ENCODE measurements at places on chromosomes 7 and 10.

DNA sequence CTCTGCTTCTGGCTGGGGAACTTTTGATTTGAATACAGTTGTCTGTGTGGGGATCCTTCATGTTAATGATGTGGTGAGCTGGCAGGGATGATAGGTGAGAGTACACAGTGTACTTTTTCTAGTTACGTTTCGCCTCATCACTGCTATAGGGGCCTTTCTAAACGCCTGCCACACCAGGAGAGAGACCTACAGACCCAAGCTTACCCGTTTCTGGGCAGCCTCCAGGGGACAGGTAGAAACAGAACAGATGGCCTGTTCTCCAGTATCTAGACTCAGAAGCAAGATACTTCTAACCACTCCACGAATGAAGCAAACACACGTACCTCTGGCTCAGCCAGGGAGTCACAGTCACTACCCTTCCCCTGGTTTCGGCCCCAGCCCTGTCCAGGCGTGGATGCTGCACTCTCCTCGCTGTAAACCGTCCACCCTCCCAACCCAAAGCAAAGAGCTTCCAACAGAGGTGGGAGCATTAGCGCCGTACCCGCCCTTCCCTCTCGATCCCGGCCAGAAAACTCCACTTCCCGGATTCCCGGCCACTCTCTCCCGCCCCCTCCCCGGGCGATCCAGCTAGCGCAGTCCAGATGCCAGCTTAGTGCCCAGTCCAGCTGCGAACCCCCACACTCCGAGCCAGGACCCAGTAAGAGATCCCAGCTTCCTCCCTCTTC lies 1.2 kb downstream of the CCDC6 start:
- no peak for DNase-seq

DNA sequence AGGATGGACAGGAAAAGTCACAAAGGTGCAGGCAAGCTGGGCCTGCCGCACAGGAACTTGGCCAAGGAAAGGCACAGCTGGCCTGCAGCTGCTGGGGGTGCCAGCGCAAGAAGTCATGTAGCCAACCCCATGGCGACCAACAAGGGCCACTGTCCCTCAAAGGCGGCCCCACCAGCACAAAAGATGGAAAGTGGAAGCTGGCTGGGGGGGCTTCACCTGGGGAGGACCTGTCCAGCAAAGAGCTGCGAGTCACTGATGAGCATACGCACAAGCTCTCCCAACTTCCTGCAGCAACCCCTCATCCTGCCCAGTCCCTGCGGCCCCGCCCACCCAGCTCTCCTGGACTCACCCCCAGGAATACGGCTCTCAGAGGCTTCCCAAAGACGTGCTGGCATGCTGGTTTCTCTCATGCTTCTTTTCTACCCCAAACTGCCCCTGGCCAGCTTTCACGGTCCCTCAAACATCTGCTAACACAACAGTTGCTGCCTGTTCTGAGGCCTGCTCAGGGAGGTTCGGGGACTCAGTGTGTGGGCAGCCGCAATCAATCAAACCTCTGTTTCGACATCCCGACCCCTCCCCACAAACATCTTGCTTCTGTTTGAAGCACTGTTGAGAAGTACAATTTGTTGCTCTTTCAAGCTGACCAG lies 67.6 kb downstream of the FAM53B start:
- DNase-seq = no peak

GRCh38 chr10:113094114-113094486 lies 144.1 kb downstream of the TCF7L2 start:
- DNase-seq = no peak

- DNase-seq = no peak
Observed at GRCh38 chr10:102970562-102971340, 52.7 kb downstream of the CNNM2 start.

DNA sequence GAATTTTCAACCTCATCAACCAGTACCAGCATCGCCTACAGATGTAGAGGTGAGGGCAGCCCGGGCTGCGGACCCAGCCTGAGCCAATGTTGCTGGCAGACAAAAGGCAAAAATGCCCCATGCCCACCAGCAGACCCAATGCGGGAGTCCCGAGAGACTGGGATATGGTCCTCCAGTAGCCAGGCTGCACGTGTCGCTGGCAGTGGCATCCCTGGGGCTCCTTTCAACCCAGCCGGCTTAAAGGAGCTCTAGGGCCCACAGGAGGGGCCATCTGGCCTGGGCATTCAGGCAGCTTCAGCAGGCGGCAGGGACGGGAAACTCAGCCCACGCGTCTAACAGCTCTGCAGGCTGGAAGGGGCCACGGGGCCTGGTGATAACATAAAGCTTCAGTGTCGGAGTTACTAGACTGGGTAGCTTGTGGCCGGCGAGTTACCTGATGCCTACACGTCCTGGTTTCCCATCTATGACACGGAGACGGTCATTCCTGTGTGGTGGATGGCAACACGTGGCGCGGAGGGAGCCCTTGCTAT lies 70.7 kb downstream of the PROSER2 start:
- no peak for DNase-seq

GRCh38 chr10:48803801-48804584 lies 119.3 kb downstream of the WDFY4 start:
- DNase-seq = no peak

DNA sequence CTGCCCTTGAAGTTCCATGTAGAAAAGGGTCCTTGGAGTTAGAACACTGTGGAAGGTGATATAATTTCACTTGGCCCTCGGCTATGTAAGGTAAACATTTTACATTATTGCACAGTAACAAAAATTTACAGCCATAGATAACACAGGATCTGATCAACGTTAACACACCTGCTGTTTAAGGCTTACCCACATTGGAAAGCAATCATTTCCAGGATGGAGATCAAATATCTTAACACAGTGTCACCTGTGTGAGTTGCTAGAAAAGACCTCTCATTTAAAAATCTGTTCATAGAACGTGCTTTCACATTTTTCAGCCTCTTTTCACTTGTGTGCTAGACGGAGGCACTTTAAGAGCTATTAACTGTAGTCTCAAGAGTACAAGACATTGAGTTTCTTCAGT lies 1.9 kb downstream of the TMEM229A start:
- no peak for DNase-seq

DNA sequence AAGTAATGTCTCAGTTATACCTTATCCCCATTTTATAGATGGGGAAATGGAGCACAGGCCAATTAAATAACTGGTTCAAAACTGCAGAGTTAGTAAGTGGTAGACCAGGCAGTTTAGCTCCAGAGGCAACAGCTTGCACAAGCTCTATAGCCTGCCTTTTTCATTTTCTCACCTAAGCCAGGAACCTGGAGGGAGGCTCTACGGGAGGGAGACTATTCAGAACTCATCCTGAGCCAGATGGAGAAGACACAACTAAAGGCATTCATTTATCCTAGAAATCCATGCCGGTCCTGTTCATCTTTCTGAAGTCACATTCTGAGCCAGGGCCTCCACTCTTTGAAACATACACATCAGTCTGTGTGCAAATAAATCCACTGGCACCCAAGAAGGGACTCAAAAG lies 103.2 kb downstream of the CALN1 start:
- DNase-seq = no peak

DNA sequence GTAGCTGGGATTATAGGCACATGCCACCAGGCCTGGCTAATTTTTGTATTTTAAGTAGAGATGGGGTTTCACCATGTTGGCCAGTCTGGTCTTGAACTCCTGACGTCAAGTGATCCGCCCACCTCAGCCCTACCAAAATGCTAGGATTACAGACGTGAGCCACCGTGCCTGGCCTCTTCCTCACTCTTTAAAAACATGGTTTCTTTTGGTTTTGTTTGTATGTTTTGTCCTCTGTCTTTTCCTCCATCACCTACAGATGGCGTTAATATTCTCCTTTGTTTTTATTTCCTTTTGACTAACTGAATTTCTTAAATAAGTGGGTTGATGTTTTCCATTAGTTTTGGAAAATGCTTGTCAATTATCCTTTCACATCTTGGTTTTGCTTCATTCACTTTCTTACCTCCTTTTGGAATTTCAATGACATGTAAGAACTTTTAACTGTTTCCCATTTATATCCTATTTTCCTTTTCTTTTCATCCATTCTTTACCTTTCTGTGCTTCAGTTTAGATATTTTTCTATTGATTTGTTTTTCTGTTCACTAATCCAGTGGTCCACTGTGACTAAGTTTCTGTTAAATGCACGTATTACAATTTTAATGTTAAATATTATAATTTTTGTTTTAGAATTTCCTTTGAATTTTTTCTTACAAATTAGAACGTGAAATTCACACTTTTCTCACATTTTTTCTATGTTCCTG lies 104.1 kb downstream of the ZNF467 start:
- DNase-seq = no peak

DNA sequence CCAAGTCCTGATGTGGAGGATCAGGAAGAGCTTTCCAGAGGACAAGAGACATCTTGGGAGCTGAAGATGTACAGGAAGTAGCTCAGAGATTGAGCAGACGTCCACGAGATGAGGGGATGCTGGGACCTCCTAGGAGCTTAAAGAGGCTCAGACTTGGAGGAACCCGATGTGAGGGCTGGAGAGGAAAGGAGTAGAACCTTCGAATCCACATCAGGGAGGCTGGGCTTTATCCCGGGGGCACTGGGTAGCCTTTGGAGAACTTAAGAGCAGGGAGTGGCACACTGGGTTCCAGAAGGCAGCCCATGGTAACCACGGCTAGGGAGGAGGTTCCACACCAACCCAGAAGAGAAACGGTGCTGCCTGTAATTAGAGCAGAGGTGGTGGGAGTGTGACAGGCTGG lies 10.8 kb downstream of the PRKCQ start:
- DNase-seq = no peak

GRCh38 chr7:43554423-43554822 lies 28.5 kb upstream of the STK17A start:
- no peak for DNase-seq

DNA sequence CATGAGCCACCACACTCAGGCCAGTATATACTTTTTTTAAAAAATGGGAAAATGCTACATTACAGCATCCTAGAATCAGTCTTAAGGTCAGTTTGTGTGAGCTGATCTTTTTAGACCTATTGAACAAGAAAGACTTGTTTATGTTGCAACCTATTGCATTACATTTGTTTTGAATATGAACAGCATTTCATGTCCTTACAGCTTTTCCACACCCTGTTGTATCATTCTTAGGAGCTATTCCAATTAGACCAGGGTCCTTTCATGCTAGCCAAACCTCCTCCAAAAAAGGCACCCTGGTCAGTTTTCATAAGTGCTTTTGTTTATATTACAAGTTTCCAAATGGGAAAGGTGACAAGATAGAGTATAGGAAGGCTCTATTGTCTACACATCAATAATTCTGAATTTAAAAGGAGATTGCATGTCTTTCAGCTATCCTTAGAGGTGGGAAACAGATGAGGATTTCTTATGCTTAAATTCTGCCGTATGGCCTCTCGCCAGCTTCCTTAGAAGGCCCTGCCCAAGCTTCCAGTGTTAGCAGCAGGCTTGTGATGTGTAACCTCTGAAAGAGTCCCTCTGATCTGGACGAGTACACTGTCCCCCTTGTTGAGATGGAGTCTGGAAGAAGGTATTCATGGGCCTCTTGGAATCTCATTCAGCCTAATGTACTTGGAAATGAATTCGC lies 171.9 kb downstream of the OTUD1 start:
- no peak for DNase-seq

GRCh38 chr7:69510114-69510513 lies 88.2 kb upstream of the AUTS2 start:
- DNase-seq = no peak

- no peak for DNase-seq
Observed at GRCh38 chr7:2082139-2082998, 150.4 kb downstream of the MAD1L1 start.

GRCh38 chr7:142459551-142459963 lies 201.7 kb upstream of the PRSS58 start:
- no peak for DNase-seq

DNA sequence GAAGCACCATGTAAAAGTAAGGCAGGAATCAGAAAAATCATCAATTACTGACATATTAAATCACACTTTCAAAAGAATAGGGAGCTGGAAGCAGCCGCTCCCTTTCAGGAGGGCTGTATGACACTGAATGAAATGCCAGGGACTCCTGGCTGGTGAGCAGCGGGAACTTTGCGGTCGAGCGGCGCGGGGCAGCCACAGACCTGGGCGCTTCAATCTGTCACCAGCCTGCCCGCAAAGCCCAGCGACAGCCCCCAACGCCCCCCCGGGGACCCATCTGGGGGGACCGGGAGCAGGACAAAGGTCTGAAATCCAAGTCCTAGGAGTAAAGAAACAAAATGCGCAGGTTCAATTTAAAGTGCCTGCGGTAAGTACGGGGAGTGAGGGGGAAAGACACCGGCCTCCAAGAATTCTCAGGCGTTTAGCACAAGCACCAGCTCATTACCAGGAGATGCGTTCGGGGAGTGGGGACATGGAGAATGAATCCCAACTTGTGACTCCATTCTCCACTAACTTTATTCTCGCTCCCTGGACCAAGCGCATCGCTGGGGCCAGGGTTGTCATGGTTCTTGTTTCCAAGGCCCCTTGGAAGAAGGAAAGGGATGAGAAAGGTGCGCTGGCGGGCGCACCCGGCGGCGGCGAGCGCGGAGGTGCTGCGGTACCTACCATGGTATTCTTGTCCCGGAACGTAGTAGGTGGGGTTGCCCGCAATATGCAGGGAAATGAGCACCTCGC lies 824 bp downstream of the RELN start:
- DNase-seq = no peak

- DNase-seq = no peak
Observed at GRCh38 chr7:53466371-53466770, 430.9 kb downstream of the POM121L12 start.

DNA sequence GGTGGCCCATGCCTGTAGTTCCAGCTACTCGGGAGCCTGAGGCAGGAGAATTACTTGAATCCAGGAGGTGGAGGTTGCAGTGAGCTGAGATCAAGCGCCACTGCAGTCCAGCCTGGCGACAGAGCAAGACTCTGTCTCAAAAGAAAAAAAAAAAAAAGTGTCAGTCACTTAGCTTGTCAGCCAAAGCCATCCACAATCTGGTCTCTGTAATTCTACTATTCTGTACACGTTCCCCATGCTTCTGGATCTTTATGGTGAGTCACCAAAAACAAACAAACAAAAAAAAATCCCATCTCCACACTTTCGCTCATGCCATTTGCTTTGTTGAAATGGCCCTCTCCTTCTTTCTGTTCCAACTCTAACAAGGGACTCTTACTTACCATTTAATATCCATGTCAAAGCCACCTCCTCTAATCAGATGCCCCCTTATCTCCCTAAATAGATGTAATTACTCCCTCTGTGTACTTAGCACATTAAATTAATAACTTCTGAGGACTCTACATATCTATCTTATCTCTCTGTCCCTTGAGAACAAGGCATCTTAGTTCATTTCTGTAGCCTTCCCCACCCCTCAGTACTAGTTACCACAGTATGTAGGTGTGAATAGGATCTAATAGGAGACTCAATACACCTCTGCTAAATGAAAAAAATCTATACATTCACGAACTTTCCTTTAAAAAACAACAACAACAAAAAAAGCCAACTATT lies 128.4 kb downstream of the ELMO1 start:
- no peak for DNase-seq

GRCh38 chr10:101237081-101237981 lies 8.1 kb upstream of the LBX1 start:
- no peak for DNase-seq
